A549 (cell line): ENCODE measurements at places on chromosomes 1 and 21.

GRCh38 chr1:172342584-172343239 lies 77.8 kb upstream of the C1orf105 start:
- DNase-seq, result no peak

DNA sequence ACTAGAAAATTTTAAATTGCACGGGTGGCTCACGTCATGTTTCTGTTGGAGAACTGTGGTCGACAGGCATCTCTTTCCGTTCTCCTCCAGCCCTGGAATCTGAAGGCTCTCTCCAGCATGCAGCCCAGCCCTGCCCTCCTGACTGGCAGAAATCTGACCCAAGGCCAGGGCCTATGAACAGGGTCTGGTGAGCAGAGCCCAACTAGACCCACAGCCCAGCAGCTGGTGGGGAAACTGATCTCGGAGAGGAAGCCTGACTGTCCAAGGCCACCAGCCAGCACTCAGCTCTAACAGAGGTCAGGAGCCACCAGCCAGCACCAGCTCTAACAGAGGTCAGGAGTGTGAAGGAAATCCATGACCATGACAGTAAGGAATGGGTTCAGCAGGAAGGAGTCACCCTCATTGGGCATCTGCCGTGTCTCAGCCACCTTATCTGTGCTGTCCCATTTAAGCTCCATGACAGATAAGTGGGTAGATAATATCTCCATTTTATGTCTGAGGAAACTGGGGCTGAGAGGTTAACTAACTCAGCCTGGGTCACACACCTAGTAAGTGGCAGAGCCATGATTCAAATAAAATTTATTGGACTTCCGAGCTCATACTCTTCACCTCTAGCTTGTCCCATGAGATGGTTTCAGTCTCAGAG lies 20.2 kb upstream of the PKP1 start:
- DNase-seq, result no peak

GRCh38 chr1:227917081-227917950 lies 30.4 kb downstream of the WNT9A start:
- no peak for DNase-seq

DNA sequence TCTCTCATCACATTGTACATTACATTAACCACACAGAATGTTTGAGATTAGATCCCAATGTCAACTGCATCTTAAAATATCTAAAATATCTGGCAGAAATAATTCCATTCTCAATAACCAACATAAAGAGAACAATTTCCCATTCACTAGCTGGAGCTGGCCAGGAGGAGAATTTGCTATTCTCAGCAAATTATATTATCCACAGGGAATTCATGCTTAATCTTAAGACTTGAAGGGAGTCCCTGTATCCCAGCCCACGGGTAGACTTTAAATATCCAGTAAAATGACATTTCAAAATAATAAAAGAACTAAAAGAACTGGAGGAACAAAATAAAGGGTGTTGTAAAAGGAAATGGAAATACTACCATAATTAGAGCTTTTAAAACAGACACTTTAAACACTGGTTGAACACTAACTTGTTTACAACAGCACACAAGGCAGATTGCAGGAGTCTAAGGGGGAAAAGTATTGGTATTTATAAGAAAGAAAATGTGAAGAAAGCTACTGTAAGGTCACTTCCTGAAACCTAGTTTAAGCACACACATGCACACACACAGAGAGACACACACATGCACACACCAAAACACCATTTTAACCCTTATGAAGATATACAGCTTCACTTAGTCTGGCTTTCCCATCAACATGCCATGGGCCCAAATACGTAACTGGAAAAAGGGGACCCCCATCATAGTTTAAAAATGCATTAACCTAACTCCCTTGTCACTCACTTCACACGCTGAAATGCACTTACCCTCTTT lies 107.0 kb downstream of the PTPN14 start:
- no peak for DNase-seq

DNA sequence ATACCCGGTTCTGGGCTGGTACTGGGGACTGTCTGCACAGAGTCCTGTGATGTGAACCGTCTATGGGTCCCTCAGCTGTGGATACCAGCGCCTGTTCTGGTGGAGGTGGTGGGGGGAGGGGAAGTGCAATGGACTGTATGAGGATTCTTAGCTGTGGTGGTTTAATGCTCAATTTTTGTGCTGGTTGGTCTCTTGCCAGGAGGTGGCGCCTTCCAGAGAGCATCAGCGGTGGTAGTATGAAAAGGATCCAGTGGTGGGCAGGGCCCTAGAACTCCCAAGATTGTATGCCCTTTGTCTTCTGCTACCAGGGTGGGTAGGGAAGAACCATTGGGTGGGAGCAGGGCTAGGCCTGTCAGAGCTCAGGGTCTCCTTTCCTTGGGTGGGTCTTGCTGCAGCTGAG lies 89.4 kb upstream of the B3GALT2 start:
- DNase-seq, result no peak

DNA sequence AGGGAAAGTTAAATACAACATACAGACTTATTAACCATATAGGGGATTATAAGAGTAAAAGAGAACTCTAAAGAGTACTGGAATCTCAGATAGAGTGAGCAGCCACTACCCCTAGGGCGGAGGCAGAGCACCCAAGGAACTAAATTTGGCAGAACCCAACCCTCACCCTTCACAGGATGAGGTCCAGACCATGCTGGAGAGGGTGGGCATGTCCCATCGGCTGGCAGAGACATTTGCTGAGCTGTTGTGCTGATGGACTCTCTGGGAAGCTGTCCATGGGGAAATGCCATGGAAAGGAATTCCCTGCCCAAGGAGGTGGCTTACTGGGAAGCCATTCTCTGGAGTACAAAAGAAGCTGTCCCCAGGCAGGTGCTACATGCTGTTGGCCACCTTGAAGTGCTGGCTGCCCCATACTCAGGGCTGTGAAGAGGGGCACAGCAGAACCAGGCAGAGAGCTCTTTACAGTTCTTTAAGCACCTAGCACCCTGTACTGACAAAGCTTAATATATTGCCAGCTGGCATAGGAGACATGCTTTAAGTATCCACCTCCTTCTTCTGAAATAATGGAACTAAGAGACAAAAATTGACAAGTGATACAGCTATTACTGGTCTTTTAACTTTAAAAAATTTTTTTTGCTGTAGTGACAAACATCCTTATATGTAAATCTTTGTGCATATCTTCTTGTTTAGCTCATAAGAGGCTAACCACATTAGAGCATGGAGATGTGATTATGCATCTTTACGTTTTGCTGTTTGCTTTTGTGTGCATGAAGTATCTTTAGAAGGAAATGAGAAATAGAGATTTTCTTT lies 29.6 kb downstream of the TSNAX start:
- no peak for DNase-seq
